SIG-M5 (cell line): ENCODE measurements at places on chromosomes 6 and 20.

GRCh38 chr20:33964441-33964840 lies 29.3 kb upstream of the RALY start:
- no peak for DNase-seq

- no peak for DNase-seq
Observed at GRCh38 chr20:47544852-47545251, 43.2 kb downstream of the NCOA3 start.

DNA sequence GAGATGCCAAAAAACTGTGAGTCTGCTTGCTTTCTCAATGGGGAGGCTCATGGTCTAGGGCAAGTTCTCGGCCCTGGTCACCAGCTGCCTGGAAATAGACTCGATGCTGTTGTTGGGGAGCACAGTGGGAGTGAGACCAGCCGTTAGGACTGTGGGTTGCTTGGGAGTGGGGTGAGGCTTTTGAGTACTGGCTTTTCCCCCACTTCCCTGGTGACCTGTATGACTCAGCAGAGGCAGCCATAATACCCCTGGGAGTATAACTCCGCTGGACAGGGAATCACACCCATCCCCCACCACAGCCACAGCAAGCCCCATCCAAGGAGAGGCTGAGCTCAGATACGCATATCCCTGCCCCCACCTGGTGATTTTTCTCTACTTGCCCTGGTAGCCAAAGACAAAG lies 48.9 kb upstream of the OGFRL1 start:
- DNase-seq, result no peak

- DNase-seq, result no peak
Observed at GRCh38 chr6:47670851-47671250, 27.5 kb upstream of the ADGRF4 start.

- DNase-seq, result no peak
Observed at GRCh38 chr6:37047689-37048402, 42.4 kb downstream of the FGD2 start.
